ENCODE measurements at places on chromosomes 11 and 22.

DNA sequence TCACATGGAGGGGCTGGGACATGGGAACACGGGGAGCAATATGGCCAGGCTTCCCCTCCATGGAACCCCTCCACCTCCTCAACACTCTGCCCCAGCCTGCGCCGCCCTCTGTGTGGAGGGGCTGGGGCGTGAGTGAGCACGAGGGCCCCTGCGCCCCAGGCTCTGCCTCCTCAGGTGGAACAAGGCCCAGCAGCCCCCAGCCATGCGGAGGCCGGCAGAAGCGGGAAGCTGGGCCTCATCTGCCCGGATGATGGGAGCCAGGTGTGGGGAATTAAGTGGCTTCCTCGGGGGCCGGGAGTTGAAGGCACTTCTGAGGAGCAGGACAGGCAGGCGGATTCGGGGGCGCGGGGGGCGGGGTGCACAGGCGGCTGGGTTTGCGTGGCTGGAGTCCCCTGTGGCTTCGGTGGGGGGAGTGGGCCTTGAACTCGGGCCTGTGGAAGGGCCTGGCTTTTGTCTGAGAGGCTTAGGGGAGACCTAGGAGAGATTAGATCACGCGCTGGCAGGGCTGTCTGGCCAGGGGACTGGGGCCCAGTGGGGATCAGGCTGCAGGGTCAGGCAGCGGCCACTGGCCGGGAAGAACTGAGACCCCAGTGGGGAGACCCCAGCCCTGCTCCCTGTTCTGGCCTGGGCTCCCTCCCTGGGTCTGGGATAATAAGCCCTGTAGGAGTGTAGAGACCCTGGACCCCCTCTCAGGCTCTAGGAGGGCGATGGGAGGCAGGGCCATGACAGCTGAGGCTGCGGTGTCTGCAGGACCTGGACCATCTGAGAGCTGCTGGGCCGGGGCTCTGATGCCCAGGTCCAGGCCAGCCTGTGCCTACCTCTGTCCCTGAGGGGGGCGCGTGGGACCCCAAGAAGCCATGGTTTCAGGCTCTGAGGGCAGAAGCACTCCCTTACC is 13.3 kb downstream of the PRR33 start:
- DNase-seq = no peak

GRCh38 chr11:118740892-118741291 is 50.1 kb downstream of the DDX6 start:
- no peak for DNase-seq

DNA sequence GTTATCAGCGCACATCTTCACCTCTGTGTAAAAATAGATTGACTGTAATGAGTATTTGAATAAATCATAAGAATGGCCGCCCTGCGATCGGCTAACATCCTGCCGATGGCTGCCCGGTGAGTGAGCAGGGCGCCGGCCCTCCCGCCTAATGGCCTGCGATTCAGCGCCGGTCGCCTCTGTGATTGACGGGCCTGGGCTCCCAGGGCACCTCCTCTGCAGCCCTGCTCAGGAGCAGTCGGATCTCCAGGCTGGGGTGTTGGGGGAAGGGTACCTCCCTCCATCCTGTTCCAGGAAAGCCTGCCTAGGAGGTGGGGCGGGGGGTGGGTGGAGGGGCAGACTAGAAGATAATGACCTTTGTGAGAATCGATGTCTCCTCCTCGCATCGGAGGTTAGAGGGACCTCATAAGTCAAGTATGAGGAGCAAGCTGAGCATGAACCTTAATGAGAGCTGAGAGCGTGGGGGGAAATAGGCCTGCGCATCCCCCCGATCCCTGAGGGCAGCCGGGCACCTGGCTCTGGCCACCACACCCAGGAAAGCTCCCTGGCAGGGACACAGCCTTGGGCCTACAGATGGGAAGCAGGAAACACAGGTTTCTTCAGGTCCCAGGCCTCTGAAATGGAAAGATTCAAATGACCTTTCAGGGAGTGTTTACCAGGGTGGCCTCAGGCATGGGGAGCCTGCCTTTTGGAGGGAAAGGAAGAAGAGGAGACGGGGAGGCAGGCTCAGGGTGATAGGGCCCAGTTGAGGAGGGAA is 71.7 kb downstream of the PKNOX2 start:
- no peak for DNase-seq

DNA sequence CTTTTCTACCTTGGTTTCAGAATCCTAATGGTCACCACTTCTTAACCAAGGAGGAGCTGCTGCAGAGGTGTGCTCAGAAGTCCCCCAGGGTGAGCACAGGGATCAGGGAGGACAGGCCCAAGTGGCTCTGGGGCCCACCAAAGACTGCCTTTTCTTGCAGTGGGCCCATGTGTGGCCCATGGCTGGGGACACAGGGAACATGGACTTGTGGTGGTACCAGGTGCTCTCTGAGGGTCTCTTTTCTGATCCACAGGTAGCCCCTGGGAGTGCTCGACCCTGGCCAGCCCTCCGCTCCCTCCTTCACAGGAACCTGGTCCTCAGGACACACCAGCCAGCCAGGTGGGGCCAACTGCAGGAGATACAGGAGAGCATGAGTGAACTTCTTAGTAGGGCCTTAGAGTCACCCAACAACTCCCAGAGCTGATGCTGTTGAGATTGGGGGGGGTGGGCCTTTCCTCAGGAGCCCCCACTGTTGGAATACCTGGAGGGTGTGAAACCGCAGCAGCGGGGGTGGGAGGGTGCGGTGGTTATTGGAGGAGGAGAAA is 2.0 kb downstream of the MUS81 start:
- peak; percentile 1 for DNase-seq

DNA sequence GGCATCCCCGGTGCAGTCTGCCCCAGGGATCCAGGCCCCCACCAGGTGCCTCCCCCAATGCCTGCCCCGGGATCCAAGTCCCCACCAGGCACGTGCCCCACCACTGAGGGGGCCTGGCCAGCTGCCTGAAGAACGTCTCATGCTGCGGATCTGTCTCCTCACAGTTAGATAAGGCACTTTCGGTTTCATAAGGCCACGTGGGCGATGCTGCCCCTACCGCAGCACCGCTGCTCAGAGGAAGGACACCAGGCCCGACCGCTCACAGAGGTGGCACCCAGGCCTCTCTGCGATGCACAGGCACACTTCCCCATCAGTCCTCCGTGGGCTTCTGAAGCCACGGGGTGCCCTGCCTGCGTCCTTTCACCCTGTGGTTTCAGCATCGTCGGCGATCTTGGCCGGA is 68.1 kb upstream of the BID start:
- DNase-seq = no peak

DNA sequence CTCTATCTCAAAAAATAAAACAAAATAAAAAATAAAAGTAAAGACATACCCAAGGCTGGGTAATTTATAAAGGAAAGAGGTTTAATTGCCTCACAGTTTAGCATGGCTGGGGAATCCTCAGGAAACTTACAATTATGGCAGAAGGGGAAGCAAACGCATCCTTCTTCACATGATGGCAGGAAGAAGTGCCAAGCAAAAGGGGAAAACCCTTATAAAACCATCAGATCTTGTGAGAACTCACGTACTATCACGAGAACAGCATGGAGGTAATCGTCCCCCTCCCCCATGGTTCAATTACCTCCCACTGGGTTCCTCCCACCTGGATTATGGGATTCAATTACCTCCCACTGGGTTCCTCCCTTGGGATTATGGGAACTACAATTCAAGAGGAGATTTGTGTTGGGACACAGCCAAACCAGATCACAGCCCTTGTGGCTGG is 8.3 kb upstream of the SSTR3 start:
- DNase-seq = peak; percentile 74

DNA sequence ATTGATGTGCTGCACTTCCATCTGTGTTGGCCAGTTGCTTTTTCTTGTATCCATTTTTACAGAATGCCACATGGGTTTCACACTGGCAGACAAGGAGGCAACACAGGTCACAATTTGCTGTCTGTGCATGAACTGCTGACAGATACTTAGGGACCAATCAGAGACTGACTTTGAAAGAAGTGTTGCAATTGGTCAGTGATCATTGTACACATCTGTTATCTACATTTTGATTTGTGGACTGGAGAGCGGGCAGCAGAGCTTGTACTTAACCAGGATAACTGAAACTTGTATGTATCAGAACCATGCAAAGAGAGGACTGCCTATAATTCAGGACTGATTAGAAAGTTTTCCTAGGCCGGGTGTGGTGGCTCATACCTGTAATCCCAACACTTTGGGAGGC is 21.8 kb downstream of the PRR5 start:
- DNase-seq = peak; percentile 47

GRCh38 chr11:125110506-125110905 is 920 bp downstream of the TMEM218 start:
- DNase-seq = peak; percentile 22

DNA sequence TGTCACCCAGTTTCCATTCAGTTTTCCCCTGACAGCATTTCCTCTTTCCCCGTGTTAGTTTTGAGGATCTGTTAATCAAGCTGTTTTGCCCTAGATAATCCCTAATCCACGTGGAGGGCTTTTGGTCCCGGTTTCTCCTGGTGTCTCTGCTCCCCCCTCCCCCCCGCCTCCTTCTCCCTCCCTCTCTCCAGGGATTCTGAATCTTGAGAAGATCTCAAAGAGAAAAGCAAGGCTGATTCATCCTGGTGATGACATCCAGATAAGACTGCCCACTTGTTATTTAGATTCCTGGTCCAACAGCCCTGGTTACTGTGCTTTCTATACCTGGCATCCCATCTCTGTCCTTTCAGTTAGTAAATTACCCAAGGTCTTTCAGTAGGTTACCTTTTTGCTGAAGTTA is 59.4 kb downstream of the KCNA4 start:
- DNase-seq = no peak

GRCh38 chr22:46308283-46308988 is 11.8 kb downstream of the GTSE1 start:
- DNase-seq = no peak

GRCh38 chr22:19398206-19398605 is 33.3 kb downstream of the HIRA start:
- DNase-seq = no peak

GRCh38 chr11:111797145-111797581 is 31.0 kb upstream of the PPP2R1B start:
- DNase-seq = peak; percentile 63

DNA sequence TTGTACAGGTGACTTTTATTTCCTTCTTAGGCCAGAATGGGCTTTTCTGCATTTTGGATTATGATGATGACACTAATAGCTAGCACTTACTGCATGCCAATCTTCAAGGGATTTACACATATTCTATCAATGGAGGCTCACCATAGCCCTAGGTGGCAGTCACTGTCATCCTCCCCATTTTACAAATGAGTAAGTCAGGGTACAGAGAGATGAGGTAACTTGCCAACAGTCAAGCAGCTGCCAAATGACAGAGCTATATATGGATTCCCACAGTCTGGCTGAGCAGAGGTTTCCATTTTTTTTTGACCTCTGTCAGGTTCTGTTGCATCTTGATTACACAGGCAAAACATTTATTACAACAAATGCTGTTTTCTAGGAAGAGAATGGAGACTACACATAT is 23.8 kb upstream of the C11orf96 start:
- DNase-seq = no peak

DNA sequence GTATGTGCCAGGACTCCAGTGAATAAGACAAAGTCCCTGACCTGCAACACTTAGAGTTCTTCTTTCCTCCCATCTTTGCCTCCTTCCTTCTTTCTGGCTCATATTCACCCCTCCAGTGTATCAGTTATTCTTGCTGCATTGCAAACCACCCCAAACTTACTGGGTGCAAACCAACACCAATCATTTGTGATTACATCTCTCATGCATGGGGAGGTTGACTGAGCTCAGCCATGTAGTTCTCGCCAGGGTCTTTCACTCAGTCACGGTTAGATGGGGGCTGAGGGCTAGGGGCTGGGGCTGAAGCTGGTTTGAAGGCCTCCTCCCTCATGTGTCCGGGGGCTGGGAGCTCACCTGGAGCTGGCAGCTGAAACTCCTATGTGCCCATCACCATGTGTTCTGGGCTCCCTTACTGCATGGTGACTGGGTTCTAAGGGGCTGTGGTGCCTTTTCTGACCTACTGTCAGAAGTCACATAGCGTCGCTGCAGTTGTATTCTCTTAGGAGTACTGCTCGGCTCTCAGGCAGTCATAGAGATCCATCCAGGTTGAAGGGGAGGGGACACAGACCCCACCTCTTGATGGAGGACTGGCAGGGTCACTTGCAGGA is 35.0 kb upstream of the CACNG2 start:
- DNase-seq = no peak

DNA sequence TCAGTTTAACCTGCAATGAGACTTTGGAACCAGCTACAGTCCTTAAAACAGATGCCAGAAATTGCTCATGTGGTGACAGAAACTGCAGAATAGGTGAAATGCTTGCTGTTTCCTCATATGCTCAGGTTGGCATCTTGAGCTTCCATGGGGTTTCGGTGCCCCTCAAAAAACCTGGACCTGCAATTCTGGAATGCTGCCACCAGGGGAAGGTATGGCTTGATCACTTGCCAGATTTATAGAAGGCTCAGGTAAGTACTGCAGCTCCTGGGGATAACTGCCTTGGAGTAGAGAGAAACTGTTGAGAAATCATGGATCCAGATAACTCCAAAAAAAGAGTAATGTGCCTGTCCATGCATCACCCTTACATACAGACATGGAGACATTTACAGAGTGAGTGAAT is 113.0 kb downstream of the CTTN start:
- DNase-seq = no peak

- DNase-seq = no peak
These were observed 7.6 kb downstream of the APOBEC3A start for GRCh38 chr22:38964989-38965388.

GRCh38 chr11:1029051-1029450 is 7.5 kb downstream of the MUC6 start:
- no peak for DNase-seq

DNA sequence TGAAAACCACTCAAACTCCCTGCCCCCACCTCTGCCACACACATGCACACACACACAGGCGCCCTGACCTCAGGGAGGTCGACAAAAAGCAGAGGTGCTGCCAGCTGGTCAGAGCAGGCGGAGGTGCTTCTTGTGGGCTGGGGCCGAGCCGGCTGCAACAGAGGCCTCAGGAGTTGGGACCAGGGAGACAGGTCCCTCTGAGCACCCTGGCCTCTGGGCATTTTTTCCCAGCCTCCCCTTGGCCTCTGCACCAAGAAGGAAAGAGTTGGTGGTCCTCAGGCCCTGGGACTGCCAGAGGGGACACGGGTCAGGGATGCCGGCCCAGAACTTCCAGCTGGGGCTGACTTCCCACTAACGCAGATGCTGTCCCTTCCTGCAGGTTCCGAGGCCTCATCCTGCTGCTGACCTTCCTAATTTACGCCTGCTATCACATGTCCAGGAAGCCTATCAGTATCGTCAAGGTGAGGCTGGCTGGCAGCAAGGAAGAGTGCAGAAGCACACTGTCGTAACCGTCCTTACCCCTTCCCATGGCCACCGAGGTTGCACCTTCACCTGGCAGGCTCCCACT is 13.4 kb downstream of the SLC37A2 start:
- DNase-seq = no peak

GRCh38 chr22:20243537-20244249 is 24.4 kb downstream of the RTN4R start:
- DNase-seq = peak; percentile 61

DNA sequence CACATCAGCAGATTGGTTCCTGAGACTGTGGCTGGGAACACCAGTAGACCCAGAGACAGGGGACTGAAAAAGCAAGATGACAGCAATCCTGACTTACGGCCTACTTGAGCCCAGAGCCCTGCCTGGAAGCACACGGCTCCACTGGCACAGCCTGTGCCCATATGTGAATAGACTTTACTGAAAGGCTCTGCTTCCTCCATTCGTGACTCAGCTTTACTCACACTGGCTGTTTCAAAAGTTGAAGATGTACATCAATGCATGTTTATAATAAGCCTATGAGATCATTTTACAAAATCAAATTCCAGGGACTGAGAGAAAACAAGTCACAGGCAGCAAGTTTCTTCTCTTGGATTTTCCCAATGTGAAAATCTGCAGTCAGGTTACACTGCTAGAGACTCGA is 134.6 kb upstream of the TEAD1 start:
- DNase-seq = no peak

Data from GM12865 (cell line).